ENCODE measurements at places on chromosomes 2 and 18. TPM values are rescaled to one million over a fixed set of nuclear protein-coding genes. Genes with fewer than 3 reads are reported as not detected.

The MRPL44 gene
- total RNA-seq: 39.1 TPM

The TEX51 gene
- not detected for total RNA-seq

The LHCGR gene
- total RNA-seq: not detected

The CDKL4 gene
- not detected for total RNA-seq

The SERPINB12 gene
- total RNA-seq: 0.28 TPM

The CD8B2 gene
- total RNA-seq: not detected
